ENCODE measurements at places on chromosomes 7 and 10. TPM values are rescaled to one million over a fixed set of nuclear protein-coding genes. Genes with fewer than 3 reads are reported as not detected.

The GOLGA7B gene
- total RNA-seq = 5.6 TPM

The ANKRD1 gene
- not detected for total RNA-seq

The RNLS gene
- 3.1 TPM for total RNA-seq

The NYAP1 gene
- not detected for total RNA-seq

The EXOC4 gene
- 74.2 TPM for total RNA-seq

The HPS1 gene
- 80.8 TPM for total RNA-seq
